ENCODE measurements at places on chromosomes 11 and 22.
A peak's percentile ranks its signal among the peaks of the same experiment; 100 is the strongest.

GRCh38 chr11:91263496-91264365, 960.9 kb upstream of the FAT3 start:
- DNase-seq: no peak

DNA sequence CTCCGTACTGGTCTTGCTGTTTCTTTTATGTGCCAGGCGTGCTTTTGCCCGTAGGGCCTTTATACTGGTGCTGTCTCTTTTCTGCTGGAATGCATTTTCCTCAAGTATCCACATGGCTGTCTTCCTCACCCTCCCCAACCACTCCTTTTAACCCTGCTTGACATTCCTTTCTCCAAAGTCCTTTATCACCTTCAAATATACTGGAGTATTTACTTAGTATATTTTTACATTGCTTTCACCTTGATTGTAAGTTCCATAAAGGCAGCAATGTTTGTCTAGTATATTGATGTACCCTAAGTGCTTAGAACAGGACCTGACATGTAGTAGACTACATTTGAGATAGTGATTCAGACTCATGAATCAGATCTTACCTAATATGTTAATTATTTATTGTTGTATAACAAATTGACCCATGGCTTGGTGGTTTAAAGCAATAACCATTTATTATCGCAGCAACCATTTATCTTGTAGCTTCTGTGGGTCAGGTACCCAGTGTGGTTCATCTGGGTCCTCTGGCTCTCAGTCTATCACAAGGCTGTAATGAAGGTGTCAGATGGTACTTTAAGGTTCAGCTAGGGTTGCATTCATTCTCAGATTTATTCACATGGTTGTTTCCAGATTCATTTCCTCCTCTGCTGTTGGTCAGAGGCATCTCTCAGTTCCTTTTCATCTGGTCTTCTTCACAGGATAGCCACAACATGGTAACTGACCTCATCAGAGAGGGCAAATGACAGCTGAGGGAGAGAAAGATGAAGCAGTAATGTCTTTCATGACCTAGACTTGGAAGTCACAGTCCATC, 34.2 kb downstream of the DDX10 start:
- DNase-seq: no peak

DNA sequence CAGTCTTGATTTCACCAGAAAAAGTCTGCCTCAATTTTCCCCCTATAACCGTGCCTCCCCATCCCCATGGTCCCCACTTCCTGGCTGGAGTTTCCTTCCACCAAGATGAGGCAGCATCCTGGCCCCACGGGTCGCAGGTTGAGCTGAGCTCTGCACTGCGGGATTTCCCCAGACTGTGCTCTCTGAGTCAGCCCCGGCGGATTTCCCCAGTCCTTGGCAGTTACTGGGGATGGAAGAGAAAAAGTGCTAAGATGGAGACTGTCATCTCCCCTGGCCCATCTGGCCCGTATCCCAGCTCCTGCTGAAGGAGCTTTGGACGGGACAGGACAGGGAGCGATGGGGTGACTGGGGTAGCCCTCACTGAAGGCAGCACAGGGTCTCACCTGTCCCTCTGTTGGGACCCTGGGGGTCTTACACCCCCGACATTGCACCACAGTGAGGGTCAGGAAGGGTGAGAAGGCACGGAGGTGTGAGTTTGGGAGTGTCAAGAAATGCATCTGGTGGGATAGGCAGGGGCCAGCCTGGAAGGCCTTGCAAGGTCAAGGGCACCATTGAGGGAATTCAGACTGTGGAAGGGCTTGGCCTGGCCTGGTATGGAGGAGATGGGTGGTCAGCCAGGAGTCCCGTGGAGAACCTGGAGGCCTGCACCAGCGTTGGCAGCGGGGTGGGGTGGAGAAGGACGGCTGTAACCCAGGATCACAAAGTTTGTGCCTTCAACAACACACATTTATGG, 36.5 kb downstream of the NADSYN1 start:
- no peak for DNase-seq

DNA sequence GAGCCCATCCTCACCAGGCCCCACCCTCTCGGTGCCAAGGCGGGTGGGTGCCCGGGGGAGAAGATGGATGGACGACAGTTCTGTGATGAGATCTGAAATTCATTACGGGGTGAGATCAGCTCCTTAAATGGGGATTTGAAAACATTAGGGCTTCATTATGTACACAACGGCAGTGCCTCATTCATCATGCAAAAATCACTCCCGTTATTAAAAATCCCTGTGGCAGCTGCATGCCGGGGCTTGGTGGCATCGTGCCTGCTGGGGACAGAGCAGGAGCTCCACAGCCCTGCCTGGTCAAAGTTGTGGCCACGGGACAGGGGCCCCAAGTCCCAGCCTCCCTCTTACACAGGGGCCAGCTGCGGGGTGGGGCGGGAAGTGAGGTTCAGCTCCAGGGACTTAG, 20.2 kb downstream of the OTUB1 start:
- no peak for DNase-seq

- no peak for DNase-seq
Measured at GRCh38 chr11:91585035-91585801, 639.4 kb upstream of the FAT3 start.

DNA sequence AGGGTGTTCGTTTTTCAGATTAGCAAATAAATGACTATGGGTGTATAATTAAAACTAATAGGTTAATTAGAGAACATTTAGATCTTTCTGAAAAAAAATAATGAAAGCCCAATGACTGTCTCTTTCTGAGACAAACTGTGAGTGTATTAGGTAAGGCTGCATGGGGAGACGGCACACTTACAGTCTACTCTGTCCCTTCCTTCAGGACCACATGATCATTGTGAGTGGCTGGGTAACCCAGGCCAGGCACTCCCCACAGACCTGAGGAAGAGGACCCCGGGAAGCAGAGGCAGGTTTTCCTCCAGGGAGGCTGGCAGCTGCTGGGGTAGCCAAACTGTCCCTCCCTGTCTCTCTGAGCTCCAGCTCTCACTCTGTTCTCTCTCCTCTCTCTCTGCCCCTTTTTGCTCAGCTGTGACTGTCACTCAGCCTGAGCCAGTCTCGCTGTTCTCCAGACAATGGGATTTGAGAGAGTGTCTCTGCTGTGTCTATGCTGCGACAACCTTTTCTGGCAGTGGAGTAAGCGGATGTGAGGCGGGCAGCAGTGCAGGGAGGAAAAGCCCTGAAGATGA, 83.1 kb upstream of the NCAM1 start:
- DNase-seq: no peak

- peak; percentile 41 for DNase-seq
Measured at GRCh38 chr11:105046898-105047579, 1.9 kb upstream of the CARD16 start.

- DNase-seq: no peak
Measured at GRCh38 chr11:68570691-68571090, 110.1 kb downstream of the PPP6R3 start.

GRCh38 chr11:82732348-82732733, 1.3 kb downstream of the FAM181B start:
- no peak for DNase-seq

GRCh38 chr11:5891216-5891800, 1.7 kb upstream of the OR52E5 start:
- peak; percentile 31 for DNase-seq

GRCh38 chr22:46122980-46123693, 27.2 kb upstream of the PPARA start:
- no peak for DNase-seq

GRCh38 chr11:121350314-121351082, 57.9 kb downstream of the SC5D start:
- no peak for DNase-seq

DNA sequence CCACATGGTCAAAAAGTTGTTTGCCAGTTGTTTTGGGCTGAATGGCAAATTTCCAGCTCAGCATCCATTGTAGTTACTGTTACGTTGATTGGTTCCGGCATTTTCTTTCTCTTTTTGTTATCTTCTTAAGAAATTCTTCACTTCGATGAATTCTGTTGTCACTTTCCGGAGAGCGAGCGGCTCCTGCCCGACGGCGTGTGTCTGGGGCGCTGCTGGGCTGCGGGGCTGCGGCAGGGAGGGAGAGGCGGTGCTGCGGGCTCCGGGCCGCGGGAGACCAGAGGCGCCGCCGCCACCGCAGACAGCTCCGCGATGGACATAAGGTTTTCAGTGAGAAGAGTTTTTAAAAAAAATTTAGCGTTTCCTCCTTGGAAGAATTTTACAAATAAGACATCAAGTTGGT, 117.4 kb downstream of the RRM1 start:
- DNase-seq: no peak

DNA sequence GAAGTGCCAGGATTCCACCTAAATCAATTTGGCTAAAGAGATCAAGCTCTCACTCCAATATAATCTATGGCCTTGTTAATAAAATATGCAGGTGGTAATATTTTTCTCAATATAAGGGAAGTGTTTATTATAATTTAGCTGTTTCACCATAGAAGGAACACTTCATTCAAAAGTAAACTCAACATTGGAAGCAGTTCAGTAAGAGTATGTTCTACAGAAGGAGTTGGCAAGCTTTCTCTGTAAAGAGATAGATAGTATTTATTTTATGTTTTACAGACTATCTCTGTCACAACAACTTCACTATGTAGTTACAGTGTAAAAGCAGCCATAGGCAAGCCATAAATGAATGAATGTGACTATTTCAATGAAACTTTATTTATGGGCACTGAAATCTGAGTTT, 313.6 kb upstream of the ANO3 start:
- no peak for DNase-seq

- no peak for DNase-seq
Measured at GRCh38 chr11:67347964-67348749, 5.2 kb downstream of the POLD4 start.

- no peak for DNase-seq
Measured at GRCh38 chr11:35042913-35043312, 96.1 kb upstream of the CD44 start.

DNA sequence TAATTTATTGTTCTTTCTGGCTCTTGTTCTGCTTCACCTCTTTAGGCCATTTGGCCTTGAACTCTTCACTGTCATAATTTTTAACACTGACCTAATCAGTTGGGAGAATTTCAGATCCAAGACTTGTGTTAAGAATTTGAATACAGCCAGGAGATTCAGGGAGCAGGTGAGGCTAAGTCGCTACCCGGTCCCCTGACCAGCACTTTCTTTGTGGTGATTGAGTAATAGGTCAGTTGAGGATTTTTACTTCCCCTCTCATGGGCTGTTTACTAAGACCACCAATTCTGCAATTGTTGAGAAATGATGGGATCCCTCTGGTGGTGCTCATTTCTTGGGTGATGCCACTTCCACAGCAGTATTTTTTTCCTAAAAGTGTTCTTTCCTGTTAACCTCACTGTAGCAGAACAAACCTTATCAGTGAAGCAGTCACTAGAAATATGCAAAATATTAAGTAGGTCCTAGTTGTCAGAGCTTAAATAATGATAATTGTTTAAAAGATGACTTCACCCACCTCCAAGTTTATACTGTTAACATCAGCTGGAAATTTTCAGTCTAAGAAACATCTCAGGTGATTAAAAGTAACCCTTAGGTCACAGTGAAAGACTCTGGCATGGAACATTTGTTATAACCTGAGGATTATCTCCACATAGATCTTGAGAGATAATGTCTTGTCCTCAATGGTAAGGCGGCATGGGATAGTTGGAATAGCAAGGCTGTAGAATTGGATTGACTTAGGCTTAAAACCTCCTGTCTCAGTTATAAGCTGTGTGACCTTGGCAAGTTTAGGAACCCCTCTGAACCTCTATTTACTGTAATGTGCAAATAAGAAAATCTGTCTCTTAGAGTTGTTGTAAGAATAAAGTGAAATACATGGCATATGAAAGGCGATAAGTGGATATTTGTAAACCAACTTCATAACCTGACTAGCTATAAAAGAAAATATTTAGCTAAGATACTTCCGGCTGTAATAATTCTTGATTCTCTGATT, 41.3 kb downstream of the POLD3 start:
- no peak for DNase-seq

- DNase-seq: no peak
Measured at GRCh38 chr22:31995807-31996206, 47.3 kb upstream of the SLC5A1 start.

DNA sequence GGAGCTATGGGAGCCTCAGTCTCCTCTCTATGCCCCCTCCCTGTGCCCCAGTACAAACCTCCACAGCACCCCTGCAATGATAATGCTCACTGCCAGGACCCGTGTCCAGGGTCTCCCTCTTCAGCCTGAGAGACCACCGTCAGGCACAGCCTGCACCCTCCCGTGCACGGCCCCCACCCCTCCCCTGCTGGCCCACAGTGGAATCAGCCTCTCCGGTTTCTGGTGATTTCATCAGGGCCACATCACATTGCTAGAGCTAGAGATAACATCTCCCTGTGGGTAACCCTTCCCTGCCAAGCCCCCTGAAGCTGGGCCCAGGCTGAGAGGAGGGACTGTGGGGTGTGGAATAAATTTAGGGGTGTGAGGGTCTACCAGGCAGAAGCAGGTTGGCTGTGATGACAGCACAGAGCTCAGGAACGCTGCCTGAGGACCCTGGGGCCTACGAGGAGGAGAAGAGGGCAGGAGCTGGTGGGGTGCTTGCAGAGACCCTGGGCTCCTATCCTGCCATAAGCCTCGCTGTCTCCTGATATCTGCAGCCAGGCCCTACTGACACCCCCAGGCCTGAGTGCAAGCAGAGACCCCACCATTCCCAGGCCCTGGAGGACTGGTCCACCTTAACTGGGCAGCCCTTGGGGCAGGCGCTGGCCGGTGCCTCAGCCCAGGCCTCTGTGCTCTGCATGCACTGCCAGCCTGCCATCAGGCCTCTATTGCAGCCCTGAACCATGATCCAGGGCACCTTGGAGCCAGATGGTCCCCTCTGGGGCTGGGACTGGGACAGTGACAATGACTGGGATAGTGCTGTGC, at the start of gene KLHDC7B:
Gene KLHDC7B (plus strand): TSS at position 378 of the 804 bp plus-strand sequence. CDS start 345 bp downstream, at position 723.
- DNase-seq: no peak

DNA sequence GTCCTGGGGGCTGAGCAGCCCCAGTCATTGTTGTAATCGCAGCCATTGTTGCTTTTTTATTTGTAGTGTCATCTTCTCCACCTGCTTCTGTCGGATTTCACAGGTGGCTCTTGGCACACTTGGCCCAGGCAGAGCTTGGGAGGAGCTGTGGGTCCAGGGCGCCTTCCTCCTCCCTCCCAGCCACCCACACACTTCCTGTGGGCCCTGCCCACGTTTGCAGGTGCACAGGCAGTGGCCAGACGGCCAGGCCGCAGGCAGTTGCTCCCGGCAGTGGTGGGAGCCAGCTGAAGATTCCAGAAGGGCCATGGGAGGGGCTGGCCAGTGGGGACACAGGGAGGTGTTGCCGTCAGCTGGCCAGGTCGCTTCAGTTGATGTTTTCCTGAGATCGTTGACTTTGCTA, 1191.9 kb downstream of the BRD1 start:
- no peak for DNase-seq

DNA sequence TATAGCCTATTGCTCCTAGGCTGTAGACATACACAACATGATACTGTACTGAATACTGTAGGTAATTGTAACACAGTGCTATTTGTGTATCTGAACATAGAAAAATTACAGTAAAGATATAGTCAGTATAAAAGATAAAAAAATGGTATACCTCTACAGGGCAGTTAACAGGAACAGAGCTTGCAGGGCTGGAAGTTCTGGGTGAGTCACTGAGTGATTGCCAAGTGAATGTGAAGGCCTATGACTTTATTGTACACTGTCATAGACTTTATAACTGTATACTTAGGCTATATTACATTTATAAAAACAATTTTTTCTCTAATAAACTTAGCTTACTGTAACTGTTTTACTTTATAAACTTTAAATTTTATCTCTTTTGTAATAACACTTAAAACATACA, 332.4 kb upstream of the ARHGAP42 start:
- DNase-seq: no peak

- DNase-seq: no peak
Measured at GRCh38 chr22:43502306-43502874, 90.6 kb downstream of the MPPED1 start.

GRCh38 chr11:27390318-27391295, 27.6 kb upstream of the CCDC34 start:
- DNase-seq: no peak

- no peak for DNase-seq
Measured at GRCh38 chr11:125201525-125202141, 37.1 kb downstream of the PKNOX2 start.

- no peak for DNase-seq
Measured at GRCh38 chr11:109785714-109786113, 307.5 kb upstream of the ZC3H12C start.

All from LoVo (cell line).